ENCODE measurements at places on chromosomes 1 and 21.

- no peak for DNase-seq
Measured at GRCh38 chr1:95551201-95551600, 317.2 kb downstream of the RWDD3 start.

DNA sequence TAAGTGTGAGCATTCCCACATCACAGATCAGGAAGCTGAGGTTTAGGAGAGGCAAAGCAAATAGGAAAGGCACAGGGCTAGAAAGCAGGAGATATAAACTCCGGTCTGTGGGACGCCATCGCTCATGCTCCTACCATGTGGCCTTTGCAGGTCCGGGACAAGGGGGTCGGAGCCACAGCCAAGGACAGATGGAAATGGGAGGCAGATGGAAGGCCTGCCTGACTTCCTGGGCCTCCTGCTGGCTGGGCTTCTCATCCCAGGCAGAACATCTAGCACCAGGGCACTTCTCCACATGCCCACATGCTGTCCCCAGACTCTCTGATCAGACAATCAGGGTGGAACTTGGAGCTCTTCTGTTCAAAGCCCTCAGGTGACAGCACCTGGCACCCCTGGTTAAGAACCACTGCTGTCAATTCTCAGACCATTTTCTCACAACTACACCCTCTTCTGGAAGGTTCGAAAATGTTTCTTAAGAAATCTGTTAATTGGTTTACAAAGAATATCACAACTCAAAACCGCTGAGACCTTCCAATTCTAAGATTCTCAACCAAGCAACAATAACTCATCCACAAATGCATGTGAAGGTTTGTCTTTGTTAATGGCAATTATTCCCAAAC is 173.3 kb upstream of the EDN2 start:
- no peak for DNase-seq

DNA sequence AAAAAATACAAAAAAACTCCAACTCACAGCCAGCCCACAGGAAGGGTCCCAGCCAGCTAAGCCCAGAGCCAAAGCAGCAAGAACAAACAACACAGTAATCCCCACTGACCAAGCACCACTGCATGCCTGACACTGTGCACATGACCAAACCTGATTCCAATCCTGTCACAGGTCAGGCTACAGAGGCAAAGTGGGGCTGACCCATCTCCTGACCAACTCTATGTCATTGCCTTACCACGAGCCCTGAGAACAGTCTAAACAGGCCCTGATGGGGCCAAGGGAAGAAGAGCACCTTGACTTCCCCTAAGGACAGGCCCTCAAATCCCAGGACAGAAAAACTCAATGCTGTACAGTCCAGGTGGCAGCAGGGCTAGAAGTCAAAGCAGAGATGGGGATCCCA is 2.4 kb downstream of the LSS start:
- no peak for DNase-seq

- no peak for DNase-seq
Measured at GRCh38 chr1:71438626-71439025, 357.8 kb upstream of the ZRANB2 start.

DNA sequence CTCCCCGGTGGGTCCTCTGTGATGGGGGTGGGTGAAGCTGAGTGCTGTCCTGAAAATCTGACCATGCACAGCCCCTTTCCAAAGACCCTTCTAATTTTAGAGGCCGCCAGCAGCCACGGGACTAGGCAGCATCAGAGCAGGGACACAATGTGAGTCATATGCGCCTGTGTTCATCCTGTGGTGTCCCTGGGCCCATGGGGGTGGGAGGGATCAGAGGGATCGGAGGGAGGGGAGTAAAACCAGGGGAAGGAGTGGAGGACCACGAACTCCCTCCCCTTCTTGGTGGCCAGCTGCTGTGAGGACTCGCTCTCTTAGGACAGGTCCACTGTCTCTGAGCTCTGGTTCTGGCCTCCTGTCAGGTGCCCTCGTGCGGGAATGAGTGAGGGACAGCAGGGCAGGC is 61.5 kb downstream of the ADARB1 start:
- DNase-seq, result no peak

DNA sequence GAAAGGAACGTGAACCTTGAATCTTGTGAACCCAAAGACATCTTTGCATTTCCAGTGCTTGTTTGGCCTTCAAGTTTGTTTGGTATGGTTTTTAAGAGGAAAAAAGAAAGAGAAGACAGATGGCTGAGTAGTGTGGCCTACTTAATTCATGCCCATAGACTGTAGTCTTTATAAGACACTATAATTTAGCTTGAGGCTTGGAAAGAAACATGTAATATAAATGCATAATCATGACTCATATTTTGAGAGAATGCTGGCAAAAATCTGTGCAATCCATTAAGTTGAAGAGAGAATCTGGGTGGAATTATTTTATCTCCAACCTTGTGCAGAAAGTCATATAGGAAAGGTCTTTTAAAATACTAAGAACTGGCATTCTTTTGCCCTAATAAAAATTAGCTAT is 179.3 kb downstream of the SIPA1L2 start:
- DNase-seq, result no peak

DNA sequence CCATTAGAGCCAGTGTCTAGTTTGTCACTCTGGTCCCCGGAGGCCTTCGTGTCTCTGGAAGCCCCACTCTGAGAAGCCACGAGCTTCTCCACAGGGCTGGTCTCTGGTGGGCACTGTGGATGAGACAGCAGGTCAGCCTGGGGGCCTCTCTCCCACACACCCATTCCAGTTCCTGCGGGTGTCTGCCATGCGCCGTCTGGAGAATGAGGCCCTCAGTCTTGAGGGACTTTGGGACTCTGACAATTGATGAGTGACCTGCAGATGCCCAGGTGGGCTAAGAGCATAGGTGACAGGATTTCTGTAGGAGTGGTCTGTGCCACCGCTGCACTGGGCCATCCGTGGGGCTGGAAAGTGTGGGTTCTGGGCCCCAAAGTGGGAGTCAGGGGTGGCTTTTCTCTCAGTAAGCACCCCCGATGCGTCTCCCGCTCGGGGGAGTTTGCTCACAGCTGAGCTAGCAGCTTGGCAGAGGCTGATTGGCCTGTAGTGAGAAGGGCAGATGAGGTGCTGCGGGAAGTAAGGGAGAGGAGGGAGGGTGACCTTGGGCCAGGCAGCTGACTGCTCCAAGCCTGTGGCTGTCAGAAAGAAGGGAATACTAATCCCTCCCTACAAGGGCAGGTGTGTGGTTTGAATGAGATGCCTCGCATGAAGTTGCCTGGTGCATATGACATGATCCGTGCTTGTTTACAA is 26.4 kb downstream of the LHX4 start:
- no peak for DNase-seq

DNA sequence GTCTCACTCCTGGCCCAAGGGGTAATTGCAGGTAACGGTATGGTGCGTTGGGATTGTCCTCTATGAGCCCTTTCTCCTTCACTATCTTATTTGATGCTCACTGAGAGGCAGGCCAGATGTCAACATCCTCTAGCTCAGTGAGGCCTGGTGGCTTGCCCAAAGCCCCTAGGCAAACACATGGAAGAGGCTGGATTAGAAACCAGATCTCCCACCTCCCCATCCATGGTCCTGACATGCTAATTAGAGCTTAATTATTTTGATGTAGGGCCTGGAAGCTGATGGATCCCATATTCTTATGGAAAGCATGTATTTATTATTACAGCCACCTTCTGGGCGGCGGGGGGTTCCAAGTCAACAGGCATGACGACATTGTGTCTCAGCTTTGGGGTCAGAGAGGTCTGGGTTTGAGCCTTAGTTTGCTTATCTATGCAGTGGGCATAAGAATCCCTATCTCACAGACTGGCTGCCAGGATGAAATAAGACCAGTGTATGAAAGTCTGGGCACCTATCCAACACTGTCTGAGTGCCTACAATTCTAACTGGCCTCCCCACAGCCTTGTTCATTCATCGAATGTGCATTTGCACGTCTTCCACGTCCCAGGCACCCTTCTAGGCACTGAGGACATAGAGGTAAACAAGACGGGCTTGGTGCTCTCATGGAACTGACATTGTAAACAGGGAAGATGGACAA is 6.2 kb downstream of the SMPDL3B start:
- DNase-seq, result no peak

DNA sequence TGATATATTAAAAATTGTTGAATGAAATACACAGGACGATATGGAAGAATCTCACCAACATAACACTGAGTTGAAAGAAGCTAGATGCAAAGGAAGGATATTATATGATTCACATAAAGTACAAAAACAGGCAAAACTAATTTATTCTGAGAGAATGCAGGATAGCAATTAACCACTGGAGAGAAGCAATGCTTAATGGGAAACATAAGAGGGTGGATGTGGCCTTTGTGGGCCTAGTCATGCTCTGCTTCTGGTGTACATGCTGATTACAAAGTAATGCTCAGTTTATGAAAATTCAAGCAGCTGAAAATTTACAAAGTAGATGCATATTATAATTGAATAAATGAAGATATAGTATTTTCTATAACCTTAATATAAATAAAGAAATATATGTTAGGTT is 326.4 kb upstream of the ADAMTS5 start:
- DNase-seq, result no peak

- no peak for DNase-seq
Measured at GRCh38 chr21:24188506-24188905, 1418.8 kb downstream of the MRPL39 start.

GRCh38 chr1:34266127-34266951 is 89.6 kb downstream of the C1orf94 start:
- no peak for DNase-seq

DNA sequence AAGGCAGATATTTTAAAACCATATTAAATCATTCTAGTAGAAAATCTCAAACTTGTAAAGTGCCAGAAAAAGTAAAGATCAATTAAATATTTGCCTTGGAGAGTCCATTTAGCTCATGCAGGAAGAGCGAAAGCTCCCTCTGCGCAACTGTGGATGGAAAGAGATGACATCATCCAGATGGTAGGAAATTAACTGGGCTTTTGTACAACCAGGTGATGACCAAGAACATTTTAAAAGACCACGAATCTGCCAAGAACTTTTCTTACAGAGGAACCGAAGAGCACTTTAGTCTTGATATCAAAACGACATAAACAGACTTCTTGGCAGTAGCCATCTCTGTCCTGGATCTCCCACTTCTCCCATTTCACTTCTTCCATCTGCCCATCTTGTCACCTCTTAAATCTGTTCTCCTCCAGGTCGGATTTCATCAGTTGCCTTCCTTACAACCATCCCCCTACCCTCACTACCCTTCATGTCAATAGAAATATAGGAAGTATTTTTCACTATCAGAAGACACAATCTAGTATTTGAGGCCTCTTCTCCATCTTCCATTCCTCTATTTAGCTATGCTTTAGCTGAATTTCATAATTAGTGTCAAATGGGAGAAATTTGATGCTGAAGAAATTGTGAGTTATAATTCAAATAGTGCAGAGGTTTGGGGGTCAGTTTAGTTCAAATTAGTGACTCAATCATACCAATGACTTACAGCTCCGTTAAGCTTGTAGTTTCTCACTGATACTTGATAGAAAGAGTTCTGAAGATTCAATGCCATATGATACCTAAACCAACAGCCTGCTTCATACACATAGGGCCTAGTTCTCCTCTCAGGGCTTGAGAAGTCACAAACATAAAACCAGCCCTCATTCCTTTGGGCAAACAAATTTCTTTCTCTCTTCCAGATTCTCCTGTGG is 22.0 kb upstream of the DNASE2B start:
- no peak for DNase-seq

DNA sequence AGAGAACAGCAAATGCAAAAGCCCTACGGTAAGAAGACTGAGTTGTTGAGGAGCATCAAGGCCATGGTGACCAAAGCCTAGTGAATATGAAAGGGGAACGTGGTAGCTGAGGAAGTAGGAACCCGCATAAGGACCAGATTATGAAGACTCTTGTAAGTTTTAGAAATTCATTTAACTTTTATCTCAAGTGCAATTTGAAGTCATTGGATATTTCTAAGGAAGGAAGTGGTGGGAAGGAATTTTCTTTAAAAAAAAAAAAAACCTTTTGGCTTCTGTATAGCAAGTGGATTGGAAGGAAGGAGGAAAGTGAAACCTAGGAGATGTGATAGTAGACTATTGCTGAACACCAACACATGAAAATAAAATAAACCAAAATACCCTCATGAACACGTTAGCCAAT is 119.0 kb downstream of the TNFSF18 start:
- no peak for DNase-seq

DNA sequence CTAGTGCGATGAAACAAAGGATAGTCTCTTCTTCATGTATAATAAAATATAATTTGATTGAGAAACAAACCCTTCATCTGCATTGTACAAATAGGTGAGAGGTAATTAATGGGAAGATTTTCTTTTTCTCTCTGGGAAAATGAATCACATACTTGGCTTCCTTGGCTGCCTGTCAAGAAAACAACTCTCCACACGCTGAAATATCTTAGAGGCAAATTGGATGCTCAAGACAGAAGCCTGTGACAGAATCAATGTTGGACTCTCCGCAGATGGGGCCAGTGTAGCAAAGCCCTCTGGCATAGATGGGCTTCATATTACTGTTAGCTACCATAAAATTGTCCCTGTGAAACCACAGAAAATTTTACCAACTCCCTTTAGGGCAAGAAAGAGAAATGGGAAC is 186.6 kb downstream of the GRIK1 start:
- DNase-seq, result no peak

- DNase-seq, result no peak
Measured at GRCh38 chr1:199302554-199302953, 663.7 kb downstream of the PTPRC start.

GRCh38 chr1:32817815-32818786 is 648 bp downstream of the S100PBP start:
- DNase-seq, result peak; percentile 86

Data from H1 (cell line).